ENCODE measurements at places on chromosomes 6 and 20.

DNA sequence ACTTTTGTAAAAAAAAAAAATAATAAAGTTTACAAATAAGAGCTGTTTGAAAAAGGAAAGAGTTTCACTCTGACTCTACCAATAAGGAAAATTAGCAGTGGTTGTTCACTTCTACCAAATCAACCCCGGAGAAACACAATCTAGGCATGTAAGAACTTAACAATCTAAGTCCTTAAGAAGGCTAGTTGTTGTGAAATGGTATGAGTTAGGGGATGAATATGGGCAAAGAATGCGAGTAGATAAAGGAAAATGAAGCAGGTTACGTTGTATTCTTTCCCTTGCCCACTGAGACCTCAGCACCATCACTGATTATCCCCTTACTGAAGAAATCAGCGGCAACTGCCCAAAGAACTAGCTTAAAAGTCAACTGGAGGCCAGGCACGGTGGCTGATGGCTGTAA lies 15.4 kb downstream of the MOCS1 start:
- DNase-seq = no peak

DNA sequence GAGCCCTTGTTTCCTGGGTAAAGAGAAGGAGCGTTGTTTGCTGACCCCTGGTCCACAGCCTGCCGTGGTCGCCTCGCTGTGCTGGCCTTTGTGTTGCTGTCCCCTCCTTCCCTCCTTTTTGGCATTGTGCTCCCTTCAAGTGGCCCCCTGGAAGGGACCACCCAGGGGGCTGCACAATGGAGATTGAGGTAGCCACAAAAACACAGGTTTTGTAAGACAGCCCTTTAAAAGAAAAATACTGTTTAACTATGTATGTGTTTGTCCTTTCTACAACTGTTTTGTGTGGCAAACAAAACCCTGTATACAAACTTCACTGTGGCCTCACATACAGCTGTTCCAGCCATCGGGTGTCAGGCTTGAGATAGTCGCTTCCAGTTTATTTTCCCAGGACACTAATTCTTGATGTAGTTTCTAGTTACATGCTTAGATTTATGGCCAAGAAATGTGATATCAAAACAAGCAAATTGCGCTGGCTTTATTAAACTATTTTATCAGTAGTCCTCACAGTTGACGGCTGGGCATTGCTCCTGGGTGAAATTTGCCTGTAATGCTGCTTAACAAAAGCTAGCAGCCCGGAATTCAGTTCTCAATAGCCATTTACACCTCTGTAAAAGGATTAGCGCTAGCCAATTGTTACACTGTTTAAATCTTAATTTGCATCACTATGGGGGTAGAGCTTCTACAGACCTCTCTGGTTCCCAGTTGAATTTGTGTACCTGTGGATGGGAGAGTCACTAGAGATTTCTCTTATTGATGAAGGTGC lies 64.1 kb downstream of the KIZ start:
- DNase-seq = peak; percentile 45

GRCh38 chr6:83313882-83314281 lies 117.0 kb downstream of the ME1 start:
- DNase-seq = no peak

DNA sequence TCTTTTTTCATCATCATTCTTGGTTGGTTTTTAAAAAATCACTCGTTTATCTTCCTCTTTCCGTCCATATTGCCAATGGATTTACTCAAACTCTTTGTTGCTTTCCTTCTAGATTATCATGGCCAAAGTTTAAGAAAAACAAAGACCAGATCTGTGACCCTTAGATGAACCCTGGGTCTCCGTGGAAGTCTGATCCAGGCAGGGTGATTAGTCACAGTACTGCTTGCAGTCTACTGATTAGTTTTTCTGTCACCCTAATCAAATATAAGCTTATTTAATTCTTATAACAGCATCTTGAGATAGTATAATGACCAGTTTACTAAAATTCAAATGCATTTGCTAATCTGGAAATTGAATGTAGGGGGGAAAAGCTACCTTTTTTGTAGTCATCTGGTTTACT lies 6.0 kb upstream of the SMIM28 start:
- no peak for DNase-seq

DNA sequence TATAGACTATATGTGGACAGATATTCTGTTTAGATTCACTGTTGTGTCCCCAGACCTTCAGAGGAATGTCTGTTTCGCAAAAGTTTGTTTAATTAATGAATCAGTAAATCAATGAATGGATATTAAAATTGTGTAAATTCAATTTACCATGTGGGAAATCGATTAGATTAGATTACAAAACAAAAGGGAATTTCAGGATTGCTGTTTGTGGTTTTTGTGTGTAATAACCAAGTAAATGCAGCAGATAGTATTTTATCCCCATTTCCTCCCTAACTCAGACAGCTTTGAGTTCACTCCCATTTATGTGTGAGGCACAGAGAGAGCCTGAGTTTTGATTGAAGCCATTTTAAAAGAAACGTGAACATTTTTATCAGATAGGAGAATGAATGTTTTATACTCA lies 214.8 kb downstream of the ADGB start:
- no peak for DNase-seq

GRCh38 chr20:4229415-4229814 lies 214.1 kb upstream of the RNF24 start:
- DNase-seq = no peak

GRCh38 chr6:109424946-109425345 lies 15.5 kb downstream of the PPIL6 start:
- no peak for DNase-seq

- no peak for DNase-seq
Measured at GRCh38 chr6:85470023-85470410, 20.1 kb downstream of the NT5E start.

DNA sequence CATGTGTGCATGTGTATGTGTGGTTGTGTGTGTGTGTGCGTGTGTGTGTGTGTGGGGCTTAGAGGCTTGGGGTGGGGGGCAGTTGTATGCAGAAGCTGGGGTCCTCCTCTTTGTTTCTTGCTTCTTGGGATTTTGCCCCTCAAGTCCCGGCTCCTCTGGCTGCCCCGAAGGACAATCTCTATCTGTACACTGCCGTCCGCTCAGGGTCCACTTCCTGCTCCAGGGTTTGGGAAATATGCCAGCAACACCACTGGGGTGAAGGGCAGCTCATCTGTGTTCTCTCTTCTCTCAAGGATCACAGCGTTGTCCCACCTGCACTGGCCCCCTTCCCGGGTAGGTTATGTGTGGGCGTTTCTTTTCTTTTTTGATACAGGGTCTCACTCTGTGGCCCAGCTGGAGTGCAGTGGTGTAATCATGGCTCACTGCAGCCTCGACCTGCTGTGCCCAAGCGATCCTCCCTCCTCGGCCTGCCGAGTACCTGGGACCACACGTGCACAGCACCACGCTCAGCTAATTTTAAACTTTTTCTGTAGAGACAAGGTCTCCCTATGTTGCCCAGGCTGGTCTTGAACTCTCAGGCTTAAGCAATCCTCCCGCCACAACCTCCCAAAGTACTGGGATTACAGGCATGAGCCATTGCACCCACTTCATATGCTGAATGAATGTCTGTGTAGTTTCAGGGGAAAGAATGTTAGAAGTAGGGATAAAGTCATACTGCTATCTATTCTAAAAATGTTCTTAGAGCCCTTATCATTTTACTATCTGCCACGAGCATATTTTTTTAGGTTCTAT lies 25.7 kb downstream of the SLC2A4RG start:
- DNase-seq = no peak

DNA sequence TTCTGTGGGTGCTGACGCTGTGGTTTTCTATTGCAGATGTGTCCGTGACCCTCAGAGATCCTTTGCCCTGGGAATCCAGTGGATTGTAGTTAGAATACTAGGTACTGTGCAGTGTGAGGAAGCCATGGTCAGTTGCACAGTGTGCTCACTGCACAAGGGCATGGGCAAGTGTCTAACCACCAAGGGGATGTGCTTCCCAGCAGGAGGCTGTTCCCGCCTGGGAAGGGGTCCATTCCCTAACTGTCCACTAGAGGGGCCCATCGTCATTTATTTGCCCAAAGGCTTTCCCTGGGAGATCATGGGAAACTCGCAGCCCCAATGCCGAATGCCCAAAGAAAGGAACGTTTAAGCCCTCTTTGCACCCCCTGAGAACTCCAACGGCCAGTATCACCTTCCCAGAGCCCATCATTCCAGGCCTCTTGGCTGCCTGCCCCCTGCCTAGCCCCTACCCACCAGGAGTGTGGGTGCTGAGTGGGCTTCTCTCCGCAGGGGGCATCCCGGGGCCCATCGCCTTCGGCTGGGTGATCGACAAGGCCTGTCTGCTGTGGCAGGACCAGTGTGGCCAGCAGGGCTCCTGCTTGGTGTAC lies 26.2 kb downstream of the SLCO4A1 start:
- DNase-seq = peak; percentile 60

- DNase-seq = no peak
Measured at GRCh38 chr6:46281110-46281509, 110.3 kb upstream of the ENPP5 start.

- no peak for DNase-seq
Measured at GRCh38 chr20:63441136-63442099, 31.0 kb downstream of the KCNQ2 start.

DNA sequence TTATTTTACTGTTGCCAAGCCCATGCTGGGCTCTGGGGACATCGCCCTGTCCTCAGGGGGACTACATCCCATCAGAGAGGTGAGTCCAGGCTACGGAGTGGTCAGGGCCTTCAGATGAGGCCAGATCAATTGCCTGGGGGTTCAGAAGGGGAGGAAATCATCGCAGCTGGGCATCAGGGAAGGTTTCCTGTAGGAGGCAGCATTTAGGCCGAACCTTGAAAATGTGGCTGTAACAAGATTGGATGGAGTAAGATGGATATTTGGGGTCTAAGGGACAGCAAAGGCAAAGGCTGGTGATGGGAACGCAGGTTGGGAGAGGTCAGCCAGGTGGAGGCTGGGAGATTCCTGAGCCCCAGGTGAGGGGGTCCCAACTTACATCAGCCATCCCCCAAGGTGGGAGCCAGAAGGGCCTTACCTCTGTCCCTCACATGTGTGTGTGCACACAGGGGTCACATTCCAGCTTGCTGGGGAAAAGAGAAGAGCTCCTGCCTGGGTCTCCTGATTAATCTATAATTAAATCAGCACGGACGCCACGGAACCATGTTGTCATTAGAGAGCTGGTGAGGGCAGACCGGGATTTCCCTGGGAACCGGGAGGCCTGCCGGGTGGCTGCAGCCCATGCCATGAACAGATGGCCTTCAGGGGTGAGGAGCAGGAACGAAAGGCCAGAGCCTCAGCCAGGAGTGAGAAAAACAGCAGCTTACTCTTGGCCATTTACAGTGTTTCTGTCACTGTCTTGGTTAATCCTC lies 30.5 kb upstream of the DLGAP4 start:
- DNase-seq = no peak

DNA sequence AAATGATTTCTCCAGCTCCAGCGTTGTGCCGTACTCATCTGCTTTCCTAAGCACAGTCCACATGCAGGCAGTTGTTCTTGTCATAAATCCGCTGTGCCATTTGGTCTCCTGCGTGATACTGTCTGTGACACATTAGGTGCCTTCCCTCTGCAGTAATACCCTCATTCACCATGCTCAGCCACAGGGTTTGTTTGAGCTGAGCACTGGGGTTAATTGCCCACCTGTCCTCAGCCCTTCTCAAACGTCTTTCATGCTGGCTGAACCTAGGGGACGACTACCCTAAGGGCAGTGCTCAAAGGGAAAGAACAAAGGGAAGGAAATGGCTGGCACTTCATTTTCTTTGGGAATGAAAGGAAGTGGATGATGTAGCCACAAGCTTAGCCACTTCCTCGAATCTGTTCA lies 64.2 kb upstream of the MYLIP start:
- no peak for DNase-seq

GRCh38 chr20:1277529-1278322 lies 11.6 kb downstream of the SNPH start:
- no peak for DNase-seq

DNA sequence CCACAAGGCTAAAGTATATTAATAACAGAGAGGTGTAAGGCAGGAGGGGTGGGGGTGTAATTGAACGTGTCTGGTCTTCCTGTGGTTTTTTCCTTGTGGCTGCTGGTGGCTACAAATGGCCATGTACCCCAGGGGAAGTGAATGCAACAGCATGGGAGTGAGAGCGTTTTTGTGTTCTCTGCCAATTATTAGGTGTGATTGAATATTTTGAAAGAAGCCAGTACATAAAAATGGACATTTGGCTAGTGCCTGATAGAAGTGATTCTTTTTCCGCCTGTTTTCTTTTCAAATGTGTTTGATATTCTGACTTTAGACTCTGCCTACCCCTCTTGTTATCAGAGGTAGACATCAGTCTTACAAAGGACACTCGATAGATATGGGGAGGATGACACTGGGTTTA lies 141.3 kb downstream of the PRL start:
- no peak for DNase-seq

GRCh38 chr6:42344756-42345155 lies 107.0 kb downstream of the TRERF1 start:
- no peak for DNase-seq

DNA sequence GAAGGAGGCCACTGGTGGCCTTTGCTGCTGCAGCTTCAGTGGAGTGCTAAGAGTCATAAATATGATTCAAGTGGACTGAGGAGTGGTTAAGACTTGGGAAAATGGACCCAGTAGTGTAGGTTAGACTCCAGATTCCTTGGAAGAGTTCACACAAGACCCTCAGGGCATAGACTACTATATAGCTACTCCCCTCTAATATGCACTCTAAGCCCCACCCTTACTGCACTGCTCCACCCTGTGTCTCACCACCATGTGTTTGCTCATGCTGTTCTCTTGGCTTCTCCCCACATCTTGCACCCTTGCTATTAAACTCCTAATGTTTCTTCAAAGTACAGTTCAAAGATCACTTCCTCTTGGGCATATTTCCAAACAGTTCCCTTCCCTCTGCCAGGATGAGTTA lies 5.7 kb downstream of the KCNQ5 start:
- DNase-seq = no peak

DNA sequence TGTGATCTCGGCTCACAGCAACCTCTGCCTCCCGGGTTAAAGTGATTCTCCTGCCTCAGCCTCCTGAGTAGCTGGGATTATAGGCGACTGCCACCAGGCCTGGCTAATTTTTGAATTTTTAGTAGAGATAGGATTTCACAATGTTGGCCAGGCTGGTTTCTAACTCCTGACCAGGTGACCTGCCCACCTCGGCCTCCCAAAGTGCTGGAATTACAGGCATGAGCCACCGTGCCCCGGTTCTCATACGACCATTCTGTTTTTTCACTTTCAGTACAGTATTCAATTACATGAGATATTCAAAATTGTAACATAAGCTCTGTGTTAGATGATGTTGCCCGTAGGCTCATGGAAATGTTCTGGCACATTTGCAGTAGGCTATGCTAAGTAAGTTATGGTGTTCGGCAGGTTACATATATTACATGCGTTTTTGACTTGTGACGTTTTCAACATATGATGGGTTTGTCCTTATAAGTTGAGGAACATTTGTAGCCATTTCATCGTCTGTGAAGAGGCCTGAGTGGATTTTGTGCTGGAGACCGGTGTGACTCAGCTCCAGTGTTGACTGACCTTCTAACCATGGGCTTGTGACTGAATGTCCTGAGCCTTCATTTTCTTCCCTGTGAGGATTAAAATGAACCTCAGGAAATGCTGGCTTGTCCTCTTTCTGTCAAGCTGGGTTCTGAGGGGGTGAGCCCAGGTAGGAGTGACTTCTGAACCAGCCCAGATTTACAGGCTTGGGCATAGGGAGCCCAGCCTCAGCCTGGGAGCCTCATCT lies 12.2 kb downstream of the PPARD start:
- DNase-seq = no peak

GRCh38 chr6:149150801-149151398 lies 166.6 kb upstream of the TAB2 start:
- no peak for DNase-seq

- DNase-seq = no peak
Measured at GRCh38 chr20:58149437-58150091, 78.9 kb downstream of the ANKRD60 start.

Measured in left renal cortex interstitium (tissue), 4 donors.